Glomerular endothelial cell (primary cell): ENCODE measurements at places on chromosomes 5 and 9. TPM values are rescaled to one million over a fixed set of nuclear protein-coding genes. Genes with fewer than 3 reads are reported as not detected.

The GMCL2 gene
- not detected in 2 replicates for total RNA-seq

The MEIKIN gene
- total RNA-seq = not detected in 2 replicates

The PCDH12 gene
- total RNA-seq = 42.8 and 67.3 TPM in 2 replicates

The PCDHB5 gene
- total RNA-seq = 2.5 and 4.1 TPM in 2 replicates

The ECSCR gene
- 345 and 393 TPM in 2 replicates for total RNA-seq

- no peak for DNase-seq
Observed at GRCh38 chr5:68681929-68682328, 411.9 kb upstream of the SLC30A5 start.

DNA sequence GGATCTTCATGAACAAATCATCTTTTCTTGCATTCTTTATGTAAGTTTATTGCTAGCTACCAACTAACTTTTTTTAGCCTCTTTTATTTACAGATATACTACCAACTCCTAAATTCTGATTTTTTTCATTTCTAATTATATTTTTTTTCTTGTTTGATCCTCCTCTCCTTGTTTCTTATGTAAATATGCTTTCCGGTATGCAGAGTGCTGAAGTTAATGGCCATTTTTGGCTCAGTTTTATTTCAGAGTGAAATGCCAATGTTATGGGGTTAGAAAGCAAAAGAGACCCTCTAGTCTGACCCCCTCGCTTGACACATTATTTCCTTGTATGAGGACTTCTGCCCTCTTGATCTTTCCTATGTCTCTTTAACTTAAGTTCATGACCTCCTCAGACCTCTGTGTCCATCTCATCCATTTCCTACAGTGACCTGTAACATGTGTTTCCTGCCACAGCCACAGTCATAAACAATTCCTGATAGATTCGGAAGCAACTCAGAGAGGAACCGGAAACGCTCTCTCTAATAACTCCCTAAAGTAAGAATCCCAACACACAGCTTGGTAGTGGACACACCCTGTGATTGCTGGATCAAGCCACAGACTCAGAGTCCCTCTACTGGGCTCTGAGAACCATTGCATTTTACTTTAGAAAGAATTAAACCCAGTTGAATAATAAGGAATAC is 42.9 kb upstream of the AFAP1L1 start:
- DNase-seq = peak; percentile 96

DNA sequence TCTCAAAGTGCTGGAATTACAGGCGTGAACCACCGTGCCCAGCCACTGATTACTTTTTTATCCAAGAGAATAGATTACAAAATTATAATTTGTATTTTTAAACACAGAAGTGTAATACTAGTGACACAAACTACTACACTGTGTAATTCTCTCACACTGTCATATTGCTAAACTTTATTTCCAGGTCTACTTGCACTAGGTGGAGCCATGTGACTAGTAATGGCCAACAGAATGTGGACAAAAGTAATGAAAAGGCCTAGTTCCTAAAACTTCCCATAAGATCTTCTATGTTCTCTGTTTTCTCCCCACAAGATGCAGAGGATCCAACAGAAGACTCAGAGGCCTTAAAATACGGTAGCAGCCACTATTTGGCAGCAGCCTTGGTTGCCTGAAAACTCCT is 27.3 kb downstream of the NADK2 start:
- DNase-seq = no peak

GRCh38 chr9:36407122-36407723 is 7.2 kb upstream of the RNF38 start:
- peak; percentile 41 for DNase-seq

GRCh38 chr9:129022037-129022436 is 6.1 kb downstream of the SH3GLB2 start:
- no peak for DNase-seq

DNA sequence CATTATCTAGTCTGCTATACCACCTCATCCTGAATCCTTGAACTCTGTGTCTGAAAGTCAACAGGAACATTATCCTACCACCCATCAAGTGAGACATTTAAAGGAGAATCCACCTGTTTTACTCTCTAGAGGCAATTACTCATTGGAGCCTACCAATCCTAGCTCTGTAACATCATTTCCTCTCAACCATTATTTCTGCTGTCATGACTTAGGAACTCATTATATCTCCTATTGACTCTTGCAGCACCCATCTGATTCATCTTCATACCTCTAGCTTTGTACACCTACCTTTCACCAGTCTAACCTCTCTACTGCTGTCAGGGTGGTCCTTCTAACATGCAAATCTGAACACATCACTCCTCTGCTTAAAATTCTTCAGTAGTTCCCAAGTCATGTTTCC is 481.5 kb downstream of the NFIB start:
- no peak for DNase-seq

DNA sequence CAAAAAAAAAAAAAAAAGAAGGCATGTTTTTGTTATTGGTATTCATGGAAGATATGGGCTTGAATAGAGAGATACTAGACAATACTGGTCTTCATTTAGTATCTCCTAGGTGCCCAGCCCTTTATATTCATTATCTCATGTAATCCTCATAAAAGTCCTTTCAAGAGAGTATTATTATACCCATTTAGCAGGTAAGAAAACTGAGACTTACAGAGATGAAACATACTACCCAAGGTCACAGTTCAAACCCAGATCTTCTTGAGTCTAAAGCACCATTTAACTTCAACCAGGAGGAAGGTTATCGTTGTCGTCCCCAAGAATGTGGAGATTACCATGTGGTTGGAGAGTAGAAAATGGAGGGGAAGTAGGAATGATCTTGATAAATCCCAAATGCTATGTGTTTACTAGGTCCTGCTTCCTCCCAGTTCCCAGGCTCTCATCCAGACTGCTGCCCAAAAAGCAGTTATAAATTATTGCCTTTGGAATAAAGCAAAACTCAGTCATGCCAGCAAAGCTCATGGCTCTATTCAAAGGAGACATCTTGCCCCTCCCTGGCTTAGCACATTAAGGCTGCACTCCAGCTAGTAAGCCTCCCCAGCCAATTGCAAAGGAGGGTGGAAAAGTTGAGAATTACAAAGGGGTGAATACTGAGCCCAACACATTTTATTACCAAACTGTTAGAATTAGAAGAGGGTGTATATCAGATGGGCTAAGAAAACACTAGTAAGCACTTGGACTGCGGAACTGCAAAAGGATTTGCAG is 163.9 kb downstream of the PIK3R1 start:
- DNase-seq = no peak

DNA sequence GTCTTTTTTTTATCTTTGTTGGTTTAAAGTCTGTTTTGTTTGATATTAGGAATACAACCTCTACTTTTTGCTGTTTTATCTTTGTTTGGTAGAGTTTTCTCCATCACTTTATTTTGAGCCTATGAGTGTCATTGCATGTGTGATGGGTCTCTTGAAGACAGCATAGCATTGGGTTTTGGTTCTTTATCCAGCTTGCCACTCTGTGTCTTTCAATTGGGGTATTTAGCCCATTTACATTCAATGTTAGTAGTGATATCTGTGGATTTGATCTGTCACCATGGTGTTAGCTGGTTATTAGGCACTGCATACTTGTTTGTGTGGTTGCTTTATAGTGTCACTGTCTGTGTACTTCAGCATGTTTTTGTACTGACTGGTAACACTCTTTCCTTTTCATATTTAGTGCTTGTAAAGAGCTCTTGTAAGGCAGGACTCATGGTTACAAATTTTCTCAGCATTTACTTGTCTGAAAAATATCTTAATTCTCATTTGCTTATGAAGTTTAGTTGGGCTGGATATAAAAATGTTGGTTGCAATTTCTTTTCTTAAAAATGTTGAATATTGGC is 845.5 kb downstream of the TLE4 start:
- DNase-seq = no peak

DNA sequence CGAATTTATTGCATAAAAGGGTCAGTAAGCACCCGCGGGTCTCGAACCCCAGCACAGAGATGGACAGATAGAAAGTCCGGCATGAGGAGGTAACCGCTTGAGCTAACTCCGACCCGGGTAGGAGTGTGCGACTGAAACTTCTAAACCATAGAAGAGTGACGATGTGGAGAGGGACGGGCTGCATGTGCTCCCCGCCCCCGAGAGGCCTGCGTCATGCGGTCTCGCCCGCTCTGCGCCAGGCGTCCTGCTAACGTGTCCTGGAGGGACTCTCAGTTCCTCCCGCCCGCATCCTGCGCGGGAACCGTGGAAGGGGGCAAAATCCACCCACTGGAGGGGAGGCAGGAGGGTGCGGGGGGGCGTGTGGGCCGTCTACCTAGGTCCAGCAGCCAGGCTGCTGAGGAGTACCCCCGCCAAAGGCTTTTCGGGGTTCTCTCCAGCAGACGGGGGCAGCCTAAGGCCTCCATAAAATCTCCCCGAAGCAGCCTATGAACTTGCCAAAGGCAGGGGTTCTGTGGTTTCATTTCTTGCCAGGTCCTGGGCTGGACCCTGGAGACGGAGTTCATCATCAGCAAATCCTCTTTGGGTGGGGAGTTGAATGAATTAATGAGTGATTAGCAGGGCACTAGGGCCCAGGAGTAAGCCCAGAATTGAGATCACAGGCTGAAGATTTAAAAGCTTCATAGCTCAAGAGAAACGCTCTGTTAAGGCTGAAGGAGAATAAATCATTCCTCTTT is 51.9 kb downstream of the TGFBI start:
- DNase-seq = no peak
